Esophagus mucosa (tissue), 1 donor: ENCODE measurements at places on chromosomes 5 and 9.

- ATAC-seq, result no peak
Observed at GRCh38 chr5:16713386-16713928, 96.7 kb upstream of the RETREG1 start.

DNA sequence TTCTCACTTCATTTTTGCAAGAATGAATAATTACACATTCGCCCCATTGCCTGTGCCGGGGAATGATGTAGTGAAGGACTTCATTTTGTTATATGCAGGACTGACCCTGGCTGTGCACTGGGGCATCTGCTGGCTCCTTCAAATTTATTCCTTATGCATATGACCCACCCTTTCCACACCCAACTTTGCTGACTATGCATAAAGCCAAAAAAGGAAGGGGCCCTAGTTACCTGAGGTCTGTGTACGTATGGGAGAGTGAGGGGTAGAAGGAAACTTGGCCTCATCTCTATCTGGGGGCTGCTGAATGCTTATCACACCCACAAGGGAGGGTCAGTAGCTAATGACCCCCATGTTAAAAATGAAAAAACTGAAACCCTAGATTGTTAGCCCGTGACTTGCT, 259.6 kb downstream of the SMARCA2 start:
- no peak for ATAC-seq

GRCh38 chr9:126336736-126337325, 10.2 kb downstream of the MVB12B start:
- ATAC-seq, result no peak

DNA sequence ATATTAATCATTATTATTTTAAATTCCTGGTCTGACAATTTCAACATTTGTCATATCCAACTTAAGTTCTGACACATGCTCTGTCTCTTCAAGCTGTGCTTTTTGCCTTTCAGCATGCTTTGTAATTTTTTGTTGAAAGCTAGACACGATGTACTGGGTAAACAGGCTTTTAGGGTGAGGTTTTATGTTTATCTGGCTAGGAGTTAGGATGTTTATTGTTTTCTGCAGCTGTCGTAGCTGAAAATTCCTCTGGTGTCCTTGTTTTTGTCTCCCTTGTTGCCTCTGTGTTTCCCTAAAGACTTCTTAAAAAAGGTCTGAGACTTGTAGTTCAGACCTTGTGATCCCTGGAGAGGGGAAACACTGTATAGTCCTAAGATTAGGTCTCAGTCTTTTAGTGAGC, 20.6 kb downstream of the TUT7 start:
- no peak for ATAC-seq

DNA sequence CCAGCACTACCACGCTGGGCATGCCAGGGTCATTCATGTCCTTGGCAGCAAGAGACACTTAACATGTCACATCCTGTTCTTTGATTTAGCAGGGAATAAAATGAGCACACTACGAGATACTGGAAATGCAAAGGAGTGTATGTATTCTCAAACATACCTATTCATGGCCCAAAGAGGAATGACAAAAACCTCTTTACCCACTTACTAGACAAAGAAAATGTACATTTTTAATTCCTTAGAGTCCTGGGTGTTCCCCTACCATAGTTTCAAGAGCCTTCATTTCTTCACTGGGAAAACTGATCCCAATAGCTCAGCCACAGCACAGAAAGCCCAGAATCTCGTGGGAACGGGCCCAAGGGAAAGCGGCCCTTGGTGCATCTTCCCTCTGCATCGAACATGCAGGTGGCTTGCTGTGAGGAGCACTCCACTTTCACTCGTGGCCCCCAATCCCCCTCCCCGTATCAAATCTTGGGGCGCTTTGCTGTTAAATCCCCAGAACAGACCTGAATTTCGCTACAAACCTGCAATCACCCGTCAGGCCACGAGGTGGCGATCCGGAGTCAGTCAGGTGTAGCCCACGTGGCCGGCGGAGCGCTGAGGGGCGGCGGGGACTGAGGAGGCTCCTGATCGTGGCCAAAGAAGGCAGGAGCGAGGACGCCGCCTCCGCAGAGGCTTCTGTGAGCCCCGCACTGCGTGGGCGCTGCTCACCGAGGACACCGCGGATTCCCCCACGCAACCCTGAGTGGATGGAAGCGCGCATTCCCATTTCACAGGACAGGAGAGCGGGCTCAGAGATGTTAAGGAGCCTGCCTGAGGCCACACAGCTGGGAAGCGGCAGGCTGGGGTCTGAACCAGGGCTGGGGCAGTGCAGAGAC, 91.4 kb downstream of the LMX1B start:
- peak; percentile 66 for ATAC-seq
